ENCODE measurements at places on chromosomes 5 and 9.
A peak's percentile ranks its signal among the peaks of the same experiment; 100 is the strongest.

GRCh38 chr9:124295159-124295794, 37.5 kb downstream of the NEK6 start:
- no peak for DNase-seq

GRCh38 chr5:82796643-82797416, 280.4 kb downstream of the TMEM167A start:
- DNase-seq: no peak

- DNase-seq: no peak
Observed at GRCh38 chr9:18502546-18502945, 28.6 kb downstream of the ADAMTSL1 start.

DNA sequence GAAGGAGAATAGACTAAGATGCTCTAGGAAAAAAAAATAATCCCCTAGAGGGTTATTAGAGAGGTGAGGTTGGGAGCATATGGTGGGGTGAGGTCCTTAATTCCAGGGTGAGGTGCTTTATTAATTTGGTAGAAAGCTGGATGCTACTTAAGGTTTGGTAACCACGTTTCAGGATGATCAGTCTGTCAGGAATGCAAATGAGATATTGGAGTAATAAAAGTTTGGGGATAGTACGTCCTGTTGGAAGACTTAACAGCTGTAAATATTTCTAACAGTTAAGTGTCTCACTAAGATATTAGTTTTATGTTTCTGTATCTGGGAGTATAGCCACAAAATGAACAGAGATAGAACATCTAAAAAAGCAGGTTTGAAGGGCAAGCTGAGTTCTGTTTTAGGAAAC, 578.9 kb downstream of the CETN3 start:
- DNase-seq: no peak

GRCh38 chr5:99076723-99077640, 148.2 kb upstream of the CHD1 start:
- DNase-seq: no peak

DNA sequence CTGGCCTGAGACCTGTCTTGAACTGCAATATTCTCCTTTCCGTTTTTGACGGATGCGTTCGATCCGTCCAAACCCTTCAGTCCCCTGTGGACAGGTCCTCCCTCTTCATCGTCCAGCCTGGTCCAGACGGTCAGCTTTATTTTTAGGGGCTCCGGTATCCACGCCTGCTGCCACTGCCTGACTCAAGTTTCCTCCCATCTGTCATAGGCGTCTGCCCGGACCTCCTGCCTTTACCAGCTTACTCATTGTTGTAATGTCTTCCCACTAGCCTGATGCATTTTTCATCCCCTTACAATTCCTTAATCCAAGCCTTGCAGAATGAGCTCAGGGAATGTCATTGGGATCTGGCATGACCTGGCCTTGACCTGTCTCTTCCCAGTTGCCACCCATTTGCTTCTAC, 145.8 kb downstream of the TENT4A start:
- DNase-seq: no peak

DNA sequence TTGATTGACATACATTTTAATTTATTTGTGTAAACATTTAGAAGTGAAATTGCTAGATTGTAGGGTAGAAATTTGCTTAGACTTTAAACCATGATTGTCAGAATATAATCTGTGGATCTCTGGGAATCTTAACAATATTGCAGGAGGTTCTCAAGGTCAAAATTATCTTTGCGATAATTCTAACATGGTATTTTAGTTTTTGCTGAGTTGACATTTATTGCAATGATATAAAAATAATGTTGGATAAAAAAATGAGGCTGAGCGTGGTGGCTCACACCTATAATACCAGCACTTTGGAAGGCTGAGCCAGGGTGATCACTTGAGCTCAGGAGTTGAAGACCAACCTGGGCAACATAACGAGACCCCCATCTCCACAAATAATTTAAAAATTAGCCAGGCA, 70.3 kb upstream of the SGCD start:
- no peak for DNase-seq

DNA sequence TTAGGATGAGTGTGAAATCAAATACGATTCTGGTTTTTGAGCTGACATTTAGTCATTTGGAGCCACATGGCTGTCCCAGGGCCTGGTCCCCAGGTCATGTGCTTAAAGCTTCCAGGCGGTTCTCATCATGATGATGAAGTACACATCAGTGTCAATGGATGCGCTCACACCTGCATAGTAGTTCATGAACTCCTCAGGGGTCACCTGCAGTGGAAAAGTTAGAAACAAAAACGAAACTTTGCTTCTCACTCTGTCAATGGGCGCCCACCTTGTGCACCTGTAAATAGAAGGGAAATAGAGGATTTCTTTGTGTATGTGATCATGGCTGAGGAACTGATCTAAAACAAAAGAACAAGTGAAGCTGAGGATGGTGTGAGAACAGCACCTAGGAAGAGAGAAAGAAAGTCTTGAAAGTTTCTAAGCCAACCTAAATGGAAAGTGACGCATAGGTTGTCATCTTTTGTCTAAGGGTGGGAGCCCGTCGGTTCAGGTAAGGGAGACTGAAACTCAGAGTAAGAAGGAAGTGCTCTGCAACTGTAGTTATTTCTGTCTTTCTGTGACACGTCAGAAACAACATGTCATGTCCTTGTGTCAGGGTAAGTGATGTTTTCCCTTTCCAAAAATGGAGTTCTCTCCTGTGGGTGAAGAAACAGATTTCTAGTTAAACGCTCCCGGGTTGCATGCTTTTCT, 33.8 kb downstream of the CAPSL start:
- DNase-seq: peak; percentile 32

DNA sequence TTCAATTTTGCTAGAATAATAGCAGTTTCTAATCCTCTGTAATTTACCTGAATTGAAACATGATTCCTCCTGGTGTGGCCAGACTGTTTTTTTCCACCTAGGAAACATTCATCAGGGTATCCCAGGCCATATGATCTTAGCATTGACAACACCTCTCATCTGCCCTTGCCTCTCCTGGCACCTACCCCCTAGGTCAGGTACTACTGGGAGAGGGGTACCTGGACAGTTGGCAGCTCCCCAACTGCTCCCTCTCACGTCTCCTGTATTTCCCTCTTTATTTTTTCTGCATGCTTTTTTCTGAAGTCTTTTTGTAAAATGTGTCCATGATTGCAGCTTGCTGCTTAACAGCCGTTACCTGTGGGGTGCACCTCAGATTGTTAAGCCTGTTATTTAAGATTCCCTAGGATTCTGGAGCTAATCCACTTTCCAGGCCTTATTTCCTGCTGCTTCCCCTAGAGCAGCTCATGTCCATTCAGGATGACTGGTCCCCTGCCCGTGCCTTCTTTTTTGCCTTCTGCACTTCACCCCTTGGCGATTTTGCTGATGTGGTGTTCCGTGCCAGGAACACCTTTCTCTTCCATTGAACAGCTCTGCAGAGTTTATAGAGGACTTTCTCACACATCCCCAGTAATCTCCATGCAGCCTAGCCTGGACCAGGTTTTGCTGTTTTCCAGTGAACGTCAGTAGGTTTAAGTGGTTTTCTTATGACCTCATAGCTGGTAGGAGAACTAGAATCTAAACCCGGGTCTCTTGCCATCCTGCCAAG, 33.6 kb downstream of the SNX30 start:
- no peak for DNase-seq

- DNase-seq: no peak
Observed at GRCh38 chr9:121349009-121349408, 21.0 kb downstream of the STOM start.

GRCh38 chr5:181059297-181060230, 19.5 kb downstream of the BTNL9 start:
- DNase-seq: no peak

GRCh38 chr9:112753725-112754124, 3.2 kb downstream of the SNX30 start:
- no peak for DNase-seq

DNA sequence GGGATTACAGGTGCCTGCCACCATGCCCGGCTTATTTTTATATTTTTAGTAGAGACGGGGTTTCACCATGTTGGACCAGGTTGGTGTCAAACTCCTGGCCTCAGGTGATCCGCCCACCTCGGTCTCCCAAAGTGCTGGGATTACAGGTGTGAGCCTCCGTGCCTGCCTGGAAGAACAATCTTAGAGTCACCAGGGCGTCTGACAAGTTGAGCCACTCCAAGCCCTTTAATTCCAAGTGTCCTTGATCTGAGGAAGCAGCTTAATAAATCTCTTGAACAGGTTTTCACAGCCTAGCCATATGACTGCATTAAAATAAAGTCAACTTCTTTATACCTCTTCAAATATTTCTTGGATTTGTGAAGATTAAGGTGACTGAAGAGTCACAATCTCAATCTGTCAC, 31.5 kb downstream of the SLC44A1 start:
- no peak for DNase-seq

DNA sequence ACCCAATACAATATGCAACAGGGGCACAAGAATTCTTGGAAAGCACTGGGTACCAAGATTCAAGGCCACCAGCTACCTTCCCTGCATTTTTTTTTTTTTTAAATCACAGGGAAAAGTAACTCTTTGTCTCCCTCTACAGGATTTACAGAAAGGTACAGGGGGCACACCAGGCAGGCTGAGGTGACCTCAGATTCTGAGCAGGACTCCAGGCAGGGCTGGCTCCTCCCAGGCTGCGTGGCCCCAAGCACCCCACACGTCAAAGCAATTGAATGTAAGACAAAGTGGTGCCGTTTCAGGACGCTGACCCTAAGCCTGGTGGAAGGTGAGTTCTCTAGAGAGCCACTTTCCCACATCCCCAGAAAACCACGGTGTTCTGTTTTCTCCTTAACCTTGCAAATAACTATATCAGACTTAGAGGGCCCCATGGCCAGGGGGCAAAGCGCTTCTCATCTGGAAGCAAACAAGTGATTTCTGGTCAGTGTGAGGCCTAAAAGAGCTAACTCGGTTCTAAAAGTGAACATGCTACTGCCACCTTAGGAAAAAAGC, 222.6 kb downstream of the ROR2 start:
- DNase-seq: no peak

- DNase-seq: no peak
Observed at GRCh38 chr5:179791881-179792611, 1.7 kb upstream of the LTC4S start.

DNA sequence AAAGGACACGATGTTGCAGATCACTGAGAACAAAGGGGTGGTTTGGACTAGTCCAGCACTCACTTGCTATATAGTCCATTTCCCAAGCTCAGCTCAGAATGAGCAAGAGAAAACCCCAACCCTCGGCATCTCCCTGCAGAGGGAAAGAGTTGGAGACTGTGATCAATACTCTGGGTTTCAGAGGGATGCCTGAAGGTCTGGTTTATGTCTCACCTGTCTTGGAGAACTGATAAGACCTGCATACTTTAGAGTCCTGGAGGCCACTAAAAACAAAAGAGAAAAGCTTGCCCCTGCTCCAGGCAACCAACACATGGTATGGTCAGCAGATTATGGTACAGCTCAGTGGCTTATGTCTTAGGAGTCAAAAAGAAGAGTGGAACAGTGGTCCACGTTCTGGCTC, 1006.9 kb downstream of the CDH9 start:
- no peak for DNase-seq

GRCh38 chr5:123511290-123511647, 708 bp upstream of the CSNK1G3 start:
- no peak for DNase-seq

GRCh38 chr9:101587332-101588043, 7.3 kb downstream of the PPP3R2 start:
- no peak for DNase-seq

GRCh38 chr5:180213256-180213600, 4.2 kb upstream of the RASGEF1C start:
- DNase-seq: no peak

DNA sequence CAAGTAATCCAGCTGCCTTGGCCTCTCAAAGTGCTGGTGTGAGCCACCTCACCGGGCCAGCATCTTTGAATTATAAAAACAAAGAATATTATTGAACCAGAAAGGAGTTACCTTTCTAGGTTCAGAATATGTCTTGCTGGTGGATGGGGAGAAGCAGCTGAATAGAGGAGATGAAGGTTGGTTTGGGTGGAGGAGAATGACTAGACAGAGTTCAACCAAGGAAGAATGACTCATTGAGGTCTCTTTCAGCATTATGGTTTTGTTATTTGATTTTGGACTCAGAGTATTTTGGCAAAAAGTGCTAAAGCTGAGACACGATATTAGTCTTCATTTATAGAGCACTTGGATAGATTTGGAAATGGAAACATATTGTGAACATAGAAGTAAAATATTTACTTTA, 75.2 kb upstream of the MPDZ start:
- no peak for DNase-seq

- DNase-seq: no peak
Observed at GRCh38 chr5:27474047-27474309, 435.6 kb upstream of the CDH9 start.

DNA sequence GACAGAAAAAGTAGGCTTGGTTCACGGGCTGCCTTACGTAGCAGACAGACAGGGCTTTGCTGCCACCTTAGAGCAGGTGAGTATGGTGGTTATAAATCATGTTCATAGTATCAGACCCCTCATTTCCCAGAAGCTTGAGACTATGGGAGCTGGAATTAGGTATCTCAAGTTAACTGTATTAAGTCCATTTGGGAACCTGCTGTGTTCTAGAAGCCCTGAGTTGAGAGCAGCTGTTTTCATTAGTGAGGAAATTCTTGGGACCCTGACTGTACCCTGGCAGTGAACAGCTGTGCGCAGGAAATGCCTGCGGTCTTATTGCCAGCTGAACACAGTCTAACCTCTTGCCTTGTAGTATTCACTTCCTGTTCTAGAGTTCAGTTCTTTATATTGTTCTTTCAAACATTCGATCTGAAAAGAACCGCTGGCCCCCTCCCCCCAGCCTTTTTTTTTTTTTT, 29.8 kb downstream of the UGCG start:
- peak; percentile 60 for DNase-seq

- no peak for DNase-seq
Observed at GRCh38 chr5:108148715-108149139, 233.2 kb downstream of the FBXL17 start.

DNA sequence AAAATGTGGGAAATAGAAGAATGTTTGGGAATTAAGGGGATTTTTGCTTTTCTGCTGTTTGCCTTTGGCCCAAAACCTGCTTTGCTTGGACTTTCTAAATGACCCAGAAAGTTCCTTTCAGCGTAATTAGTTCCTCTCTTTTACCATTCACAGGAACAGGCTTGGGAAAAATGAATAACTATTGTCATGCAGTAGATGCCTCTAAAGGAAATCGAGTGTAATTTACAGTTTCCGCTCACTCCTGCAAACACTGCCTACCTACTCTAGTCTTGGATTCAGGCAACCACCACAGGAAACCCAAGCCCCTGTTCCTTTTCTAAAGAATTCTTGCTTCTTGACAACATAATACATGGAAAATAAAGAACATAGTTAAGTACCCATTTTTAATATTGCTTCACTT, 25.0 kb downstream of the TTC23L start:
- no peak for DNase-seq

GRCh38 chr5:138264183-138264582, 10.2 kb downstream of the GFRA3 start:
- DNase-seq: no peak
